Fibroblast of the aortic adventitia (primary cell): ENCODE measurements at places on chromosomes 3 and 15. TPM values are rescaled to one million over a fixed set of nuclear protein-coding genes. Genes with fewer than 3 reads are reported as not detected.

Gene LMAN1L
- total RNA-seq: not detected in 2 replicates

Gene HRH1
- total RNA-seq: 7.4 and 20.6 TPM in 2 replicates

Gene FMN1
- 1.1 and 9.2 TPM in 2 replicates for total RNA-seq

Gene TEX55
- total RNA-seq: not detected in 2 replicates

Gene OR5AC2
- not detected in 2 replicates for total RNA-seq

Gene C3orf85
- total RNA-seq: not detected in 2 replicates

Gene LYZL4
- not detected in 2 replicates for total RNA-seq

Gene APOD
- 2.9 and 33.3 TPM in 2 replicates for total RNA-seq

Gene DUOXA2
- not detected in 2 replicates for total RNA-seq

Gene TUBGCP5
- 17.3 and 37.5 TPM in 2 replicates for total RNA-seq

Gene GOLGA8S
- under 0.01 TPM in 1 of 2 replicates, not detected in the other for total RNA-seq

Gene BOC
- 16.9 and 25.9 TPM in 2 replicates for total RNA-seq

Gene SLC24A5
- not detected in 2 replicates for total RNA-seq

Gene CLRN1
- not detected in 2 replicates for total RNA-seq

Gene TPRG1
- total RNA-seq: 0.45 and 8.6 TPM in 2 replicates

Gene SLC35A5
- total RNA-seq: 73.5 and 81.5 TPM in 2 replicates

Gene LSG1
- total RNA-seq: 30.6 and 41.9 TPM in 2 replicates

Gene CMTM6
- 43.1 and 81.4 TPM in 2 replicates for total RNA-seq

Gene FBN1
- total RNA-seq: 984 and 4,431 TPM in 2 replicates

Gene FBXW12
- 0.27 TPM in 1 of 2 replicates, not detected in the other for total RNA-seq

Gene CFAP100
- not detected in 2 replicates for total RNA-seq

Gene SEC11A
- 292 and 299 TPM in 2 replicates for total RNA-seq

Gene MYL3
- total RNA-seq: not detected in 2 replicates

Gene CADPS
- total RNA-seq: 0.57 and 3.7 TPM in 2 replicates

Gene SPG21
- total RNA-seq: 73.6 and 104 TPM in 2 replicates

Gene THAP10
- 2.3 and 7.9 TPM in 2 replicates for total RNA-seq

Gene NANOGP8
- total RNA-seq: 0.81 TPM in 1 of 2 replicates, not detected in the other

Gene LRRIQ4
- total RNA-seq: 0.09 TPM in 1 of 2 replicates, not detected in the other

Gene PRKAR2A
- 33.9 and 43.4 TPM in 2 replicates for total RNA-seq

Gene TRIM42
- total RNA-seq: not detected in 2 replicates

Gene C2CD4A
- not detected in 2 replicates for total RNA-seq

Gene KIF7
- total RNA-seq: 10.6 and 22.1 TPM in 2 replicates

Gene GRM2
- total RNA-seq: under 0.01 and 0.25 TPM in 2 replicates

Gene TM4SF18
- total RNA-seq: 0.27 and 1.3 TPM in 2 replicates

Gene ZNF80
- not detected in 2 replicates for total RNA-seq

Gene SOX2
- total RNA-seq: not detected in 2 replicates

Gene NOX5
- 0.08 and 0.27 TPM in 2 replicates for total RNA-seq

Gene UNC13C
- total RNA-seq: 0.81 TPM in 1 of 2 replicates, not detected in the other

Gene ACAP2
- total RNA-seq: 92.3 and 113 TPM in 2 replicates

Gene SATB1
- 23.3 and 62.5 TPM in 2 replicates for total RNA-seq

Gene RARB
- total RNA-seq: 3.1 and 4.2 TPM in 2 replicates

Gene IMPG2
- total RNA-seq: 0.45 and 0.65 TPM in 2 replicates

Gene PSMA4
- total RNA-seq: 107 and 275 TPM in 2 replicates

Gene TNFAIP8L3
- total RNA-seq: 10.3 and 22.4 TPM in 2 replicates

Gene GOLGA6L7
- total RNA-seq: not detected in 2 replicates

Gene PEX11A
- 8.7 and 13.0 TPM in 2 replicates for total RNA-seq

Gene TMEM212
- total RNA-seq: not detected in 2 replicates
